ENCODE measurements at places on chromosomes 11 and 22.

GRCh38 chr11:75663808-75664207 lies 5.0 kb downstream of the MAP6 start:
- DNase-seq = no peak

GRCh38 chr22:39750759-39751158 lies 142.8 kb downstream of the ENTHD1 start:
- no peak for DNase-seq

- DNase-seq = no peak
Measured at GRCh38 chr11:44371706-44372105, 61.8 kb upstream of the ALX4 start.

- DNase-seq = no peak
Measured at GRCh38 chr11:94142308-94143281, 14.0 kb downstream of the PANX1 start.

- DNase-seq = no peak
Measured at GRCh38 chr11:61141601-61142028, 19.6 kb downstream of the VPS37C start.

GRCh38 chr11:104688731-104689130 lies 209.5 kb downstream of the CASP12 start:
- no peak for DNase-seq

- peak; percentile 79 for DNase-seq
Measured at GRCh38 chr11:32809313-32809712, 14.9 kb upstream of the CCDC73 start.

GRCh38 chr11:120942701-120943100 lies 81.2 kb upstream of the TBCEL start:
- DNase-seq = no peak

DNA sequence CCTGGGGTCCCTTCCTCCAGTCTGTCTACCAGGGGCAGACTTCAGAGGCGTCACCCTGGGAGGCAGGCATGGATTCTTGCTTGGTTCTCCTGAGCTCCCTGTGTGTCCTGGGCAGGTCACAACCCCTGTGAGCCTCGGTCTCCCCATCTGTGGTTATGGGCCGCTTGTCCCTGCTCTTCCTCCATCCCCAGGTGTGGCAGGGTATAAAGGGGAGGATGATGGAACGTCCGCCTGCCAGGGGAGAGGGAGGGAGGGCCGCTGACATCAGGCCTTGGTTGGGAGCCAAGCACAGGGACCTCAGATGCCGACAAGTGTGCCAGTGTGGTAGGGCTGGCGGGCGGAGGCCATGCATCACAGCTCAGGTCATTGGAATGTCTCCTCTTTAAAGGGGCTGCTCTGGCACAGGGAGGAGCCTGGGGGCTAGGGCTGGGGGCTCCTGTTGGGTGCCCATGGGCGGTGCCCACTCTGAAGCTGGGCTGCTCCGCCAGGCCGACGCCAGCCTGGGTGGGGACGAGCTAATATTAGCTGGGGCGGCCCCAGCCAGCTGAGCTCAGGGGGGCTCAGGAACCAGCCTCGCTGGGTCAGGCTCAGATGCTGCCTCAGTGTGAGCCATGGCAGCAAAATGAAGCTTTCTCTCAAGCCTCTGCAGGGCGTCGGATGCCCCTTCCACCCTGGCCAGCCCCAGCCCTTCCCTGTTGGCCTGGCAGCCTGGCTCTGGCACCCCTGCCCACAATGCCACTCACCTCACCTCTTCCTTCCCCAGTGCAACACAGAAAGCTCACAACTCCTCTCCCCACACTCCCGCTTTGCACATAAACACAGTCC lies 12.8 kb downstream of the KCNC1 start:
- no peak for DNase-seq

- DNase-seq = no peak
Measured at GRCh38 chr11:118471030-118471429, 34.7 kb downstream of the KMT2A start.

- DNase-seq = no peak
Measured at GRCh38 chr11:93476796-93477195, 66.4 kb downstream of the SMCO4 start.

DNA sequence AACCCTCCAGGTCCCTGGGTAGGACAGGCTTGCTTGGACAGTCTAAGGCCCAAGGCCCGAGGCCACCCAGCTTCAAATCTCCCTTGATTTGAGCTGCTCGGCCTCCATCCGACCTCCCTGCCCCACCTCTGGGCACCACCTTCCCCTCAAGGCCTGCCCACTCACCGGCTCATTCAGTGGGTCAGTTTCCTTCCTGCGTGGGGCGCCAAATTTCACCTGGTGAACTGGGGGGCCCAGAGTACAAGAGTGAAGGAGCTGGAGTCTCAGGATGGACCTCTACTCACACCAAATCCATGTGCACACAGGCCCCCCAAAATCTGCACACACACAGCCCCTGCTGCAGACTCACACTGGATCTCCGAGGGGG lies 3.8 kb downstream of the MAP4K2 start:
- no peak for DNase-seq

DNA sequence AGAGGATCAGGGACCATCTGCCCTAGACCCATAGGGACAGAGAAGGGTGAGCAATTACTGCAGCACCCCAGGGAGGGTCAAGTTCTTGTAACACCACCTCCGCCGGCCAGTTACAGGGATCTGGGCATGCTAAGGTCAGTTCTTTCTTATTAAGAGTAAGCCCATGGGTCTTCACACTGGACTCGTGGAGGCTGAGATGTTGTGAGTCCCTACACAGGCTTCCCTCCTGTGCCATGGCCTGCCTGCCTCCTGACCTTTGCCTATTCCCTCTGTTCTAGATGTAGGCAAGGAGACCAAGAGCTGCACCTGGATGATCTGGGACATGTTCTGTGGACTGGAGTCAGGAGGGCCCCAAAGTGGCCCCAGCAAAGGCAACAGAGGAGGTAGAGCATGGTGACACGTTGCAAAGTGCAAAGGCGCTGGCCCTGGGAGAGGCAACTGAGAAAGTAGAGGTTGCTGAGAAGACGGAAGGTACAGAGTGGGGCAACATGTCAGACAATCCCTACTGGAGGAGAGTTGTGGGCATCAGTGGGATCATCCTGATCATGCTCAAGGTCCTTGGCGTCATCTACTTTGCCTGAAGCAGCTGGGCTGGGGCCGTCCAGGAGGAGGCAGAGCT lies 16.3 kb upstream of the GNAZ start:
- peak; percentile 12 for DNase-seq

DNA sequence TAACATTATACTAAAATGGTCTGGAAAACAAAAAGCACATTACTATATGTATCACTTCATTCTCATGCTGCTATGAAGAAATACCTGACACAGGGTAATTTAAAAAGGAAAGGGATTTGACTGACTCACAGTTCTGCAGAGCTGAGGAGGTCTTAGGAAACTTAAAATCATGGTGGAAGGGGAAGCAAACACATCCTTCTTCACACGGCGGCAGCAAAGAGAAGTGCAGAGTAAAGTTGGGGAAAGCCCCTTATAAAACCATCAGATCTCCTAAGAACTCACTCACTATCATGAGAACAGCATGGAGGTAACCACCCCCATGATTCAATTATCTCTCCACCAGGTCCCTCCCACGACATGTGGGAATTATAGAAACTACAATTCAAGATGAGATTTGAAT lies 60.0 kb downstream of the FAM181B start:
- no peak for DNase-seq

- peak; percentile 62 for DNase-seq
Measured at GRCh38 chr11:60710482-60710881, 11.1 kb downstream of the MS4A8 start.

GRCh38 chr22:30195245-30196140 lies 51.1 kb downstream of the LIF start:
- DNase-seq = no peak
